ENCODE measurements at places on chromosomes 3 and 15. TPM values are rescaled to one million over a fixed set of nuclear protein-coding genes. Genes with fewer than 3 reads are reported as not detected.

GPR160 gene
- total RNA-seq = 0.29 TPM

CCDC9B gene
- 39.2 TPM for total RNA-seq

MEIS2 gene
- 51.1 TPM for total RNA-seq

GOLGA8R gene
- 3.9 TPM for total RNA-seq

HRG gene
- total RNA-seq = not detected

GPR156 gene
- total RNA-seq = 0.44 TPM

KNG1 gene
- total RNA-seq = not detected

AHSG gene
- not detected for total RNA-seq

PLCH1 gene
- total RNA-seq = 0.17 TPM

ISL2 gene
- 3.6 TPM for total RNA-seq

SLC6A11 gene
- not detected for total RNA-seq

MFGE8 gene
- 46.1 TPM for total RNA-seq

SOX14 gene
- not detected for total RNA-seq

GOLGA6L7 gene
- not detected for total RNA-seq

TERC gene
- 254 TPM for total RNA-seq

SNTN gene
- not detected for total RNA-seq

ROPN1B gene
- total RNA-seq = not detected

CACNA1D gene
- 0.33 TPM for total RNA-seq

C3orf20 gene
- under 0.01 TPM for total RNA-seq

FRMD5 gene
- total RNA-seq = 7.0 TPM

CNOT10 gene
- 17.9 TPM for total RNA-seq

FAM43A gene
- 13.1 TPM for total RNA-seq

TUBGCP4 gene
- total RNA-seq = 14.7 TPM

TFRC gene
- total RNA-seq = 149 TPM

MCF2L2 gene
- not detected for total RNA-seq

MST1R gene
- total RNA-seq = 1.9 TPM

TRIP4 gene
- 12.1 TPM for total RNA-seq

LMOD3 gene
- total RNA-seq = under 0.01 TPM

RTP1 gene
- total RNA-seq = not detected

CEP97 gene
- 8.6 TPM for total RNA-seq

GABRR3 gene
- not detected for total RNA-seq

SERINC4 gene
- not detected for total RNA-seq

DHFR2 gene
- total RNA-seq = 7.0 TPM

SLC22A14 gene
- total RNA-seq = 0.15 TPM

CALML4 gene
- 3.6 TPM for total RNA-seq

ASB14 gene
- not detected for total RNA-seq
